ENCODE measurements at places on chromosomes 3 and 15.

DNA sequence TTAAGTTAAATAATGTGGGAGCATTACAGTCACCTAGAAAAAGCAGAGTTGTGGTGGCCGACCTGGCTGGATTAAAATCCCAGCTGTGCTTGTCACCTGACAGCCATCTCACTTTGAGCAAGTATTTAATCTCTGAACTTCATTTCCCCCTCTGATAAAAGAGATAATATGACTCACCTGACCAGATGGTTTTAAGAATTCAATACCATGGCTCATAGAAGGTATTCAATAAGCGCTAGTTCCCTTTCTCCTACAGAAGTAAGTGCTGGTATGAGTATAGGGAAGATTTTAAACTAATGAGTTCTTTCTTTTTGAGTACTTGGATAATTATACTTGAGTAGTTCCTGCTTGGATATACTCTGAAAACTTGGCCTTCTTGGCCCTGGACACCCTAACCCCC lies 325.5 kb downstream of the IL5RA start:
- no peak for DNase-seq

DNA sequence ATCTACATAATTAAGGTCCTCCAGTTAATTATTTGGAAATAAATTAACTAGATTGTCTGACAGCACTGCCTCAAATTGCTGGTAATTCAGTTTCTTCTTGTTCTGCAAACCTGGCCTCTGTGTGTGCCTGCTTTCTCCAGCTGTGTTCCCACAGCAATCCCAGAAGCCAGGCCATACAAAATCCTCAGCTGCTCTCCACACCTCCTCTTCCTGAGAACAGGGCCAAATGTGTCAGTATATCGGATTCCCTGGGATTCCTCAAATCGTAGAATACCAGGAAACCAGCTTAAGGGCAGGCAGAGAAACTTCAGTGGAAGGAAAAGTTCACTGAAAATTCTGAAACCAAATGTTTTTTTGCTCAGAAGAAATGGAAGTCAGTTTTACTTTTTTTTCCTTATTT lies 261.4 kb downstream of the ZMAT3 start:
- no peak for DNase-seq

- no peak for DNase-seq
Measured at GRCh38 chr3:105611304-105612192, 244.8 kb downstream of the ALCAM start.

GRCh38 chr15:83063551-83063950 lies 3.5 kb downstream of the BTBD1 start:
- no peak for DNase-seq

DNA sequence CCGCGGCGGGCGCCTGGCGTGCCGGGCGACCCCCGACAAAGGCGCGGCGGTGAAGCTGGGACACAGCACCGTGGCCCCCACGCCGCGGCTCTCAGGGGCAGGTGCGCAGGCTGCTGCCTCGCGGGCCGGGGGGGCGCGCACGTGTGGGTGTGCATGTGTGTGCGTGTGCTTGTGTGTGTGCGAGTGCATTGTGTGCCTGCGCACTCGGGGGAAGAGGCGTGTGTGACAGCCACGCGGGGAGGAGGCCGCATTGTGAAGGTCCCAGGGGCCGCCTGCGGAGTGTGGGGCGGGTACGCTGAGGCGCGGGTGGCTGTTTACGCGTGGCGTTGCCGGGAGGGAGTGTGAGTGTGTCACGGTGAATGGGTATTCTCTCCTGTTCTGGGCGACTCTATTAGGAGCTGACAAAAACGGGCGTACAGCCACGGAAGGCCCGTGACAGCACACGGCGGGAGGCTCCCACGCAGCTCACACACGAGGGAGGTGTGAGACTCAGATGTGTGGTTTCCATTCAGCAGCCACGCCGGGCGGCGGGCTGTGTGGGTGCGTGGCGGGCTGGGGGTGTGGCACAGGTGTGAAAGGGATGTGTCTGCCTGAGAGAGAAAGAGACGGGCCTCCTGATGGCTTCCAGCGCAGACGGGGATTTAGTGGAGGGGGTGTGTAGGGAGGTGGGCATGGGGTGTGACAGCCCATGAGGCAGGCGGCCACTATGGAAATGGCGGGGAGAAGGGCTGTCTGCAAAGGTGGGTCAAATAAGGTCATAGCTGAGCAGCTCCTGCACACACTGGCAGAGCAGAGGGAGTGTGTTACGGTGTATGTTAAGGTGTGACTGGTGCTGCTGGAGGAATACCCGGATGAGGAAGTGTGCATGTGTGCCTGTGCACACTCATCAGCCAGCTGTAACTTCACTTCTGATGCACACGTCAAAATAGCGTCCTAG lies 750 bp downstream of the PODXL2 start:
- no peak for DNase-seq

GRCh38 chr3:158152186-158152585 lies 42.3 kb downstream of the RSRC1 start:
- no peak for DNase-seq

DNA sequence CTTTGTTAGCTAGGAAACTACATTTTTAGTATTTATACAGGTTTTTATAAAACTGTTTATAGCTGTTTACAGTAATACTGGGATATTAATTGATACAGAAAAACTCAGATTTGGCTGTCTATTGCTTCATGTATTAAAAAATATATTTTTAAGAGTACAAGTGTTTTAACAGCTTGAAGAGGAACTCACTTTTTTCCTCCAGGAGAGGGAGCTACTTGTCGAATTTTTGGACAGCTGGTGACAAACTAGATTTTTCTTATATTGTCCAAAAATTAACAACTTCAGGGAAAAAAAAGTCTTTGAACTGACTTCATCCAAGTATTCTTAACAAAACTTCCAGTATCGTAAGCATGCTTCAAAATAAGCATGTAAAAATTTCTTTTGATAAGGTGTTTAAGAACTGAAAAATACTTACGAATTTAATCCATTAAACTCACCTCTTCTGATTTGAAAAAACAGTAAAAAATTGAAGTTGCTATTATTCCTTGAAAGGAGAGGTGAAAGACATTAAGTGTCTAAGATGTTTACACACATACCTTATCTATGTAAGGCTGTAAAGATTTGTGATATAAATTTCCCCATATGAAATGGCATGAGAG lies 4.0 kb downstream of the DIPK2A start:
- no peak for DNase-seq

DNA sequence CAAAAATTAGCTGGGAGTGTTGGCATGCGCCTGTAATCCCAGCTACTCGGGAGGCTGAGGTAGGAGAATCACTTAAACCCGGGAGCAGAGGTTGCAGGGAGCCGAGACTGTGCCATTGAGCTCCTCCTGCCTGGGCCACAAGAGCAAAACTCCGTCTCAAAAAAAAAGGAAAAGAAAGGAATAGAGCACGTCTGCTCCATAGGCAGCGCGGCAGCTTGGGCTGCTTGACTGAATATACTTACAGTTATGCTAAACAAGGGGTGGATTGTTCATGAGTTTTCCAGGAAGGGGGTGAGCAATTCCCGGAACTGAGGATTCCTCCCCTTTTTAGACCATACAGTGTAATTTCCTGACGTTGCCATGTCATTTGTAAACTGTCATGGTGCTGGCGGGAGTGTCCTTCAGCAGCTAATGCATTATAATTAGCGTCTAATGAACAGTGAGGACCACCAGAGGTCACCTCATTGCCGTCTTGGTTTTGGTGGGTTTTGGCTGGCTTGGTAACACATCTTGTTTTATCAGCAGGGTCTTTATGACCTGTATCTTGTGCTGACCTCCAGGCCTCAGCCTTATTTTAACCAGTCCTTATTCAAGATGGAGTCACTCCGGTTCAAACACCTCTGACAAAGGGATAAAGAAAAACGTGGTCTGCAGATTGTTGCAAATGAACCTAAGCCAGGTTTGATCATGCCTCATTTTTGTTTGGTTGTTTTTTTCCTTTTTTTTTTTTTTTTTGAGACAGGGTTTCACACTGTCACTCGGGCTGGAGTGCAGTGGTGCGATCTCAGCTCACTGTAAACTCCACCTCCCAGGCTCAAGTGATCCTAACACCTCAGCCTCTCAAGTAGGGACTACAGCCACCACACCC lies 24.9 kb upstream of the SENP5 start:
- DNase-seq: no peak
